NCI-H1436 (cell line): ENCODE measurements at places on chromosomes 1 and 21.

DNA sequence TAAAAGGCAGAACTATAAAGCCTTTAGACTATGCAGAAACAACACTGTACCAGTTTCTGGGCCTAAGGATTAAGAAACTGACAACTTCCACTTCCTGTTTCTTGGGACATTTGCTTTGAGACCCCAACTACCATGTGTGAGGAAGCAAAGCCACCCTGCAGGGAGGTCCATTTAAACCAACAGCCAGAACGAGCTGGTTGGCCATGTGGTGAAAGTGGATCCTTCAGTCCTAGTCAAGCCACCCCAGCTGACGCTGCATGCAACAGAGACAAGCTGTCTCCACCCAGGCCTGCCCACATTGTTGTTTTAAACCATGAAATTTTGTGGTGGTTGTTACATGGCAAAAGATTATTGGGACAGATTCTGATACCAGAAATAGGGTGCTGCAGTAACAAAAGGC is 31.8 kb upstream of the SLFNL1 start:
- DNase-seq = no peak

DNA sequence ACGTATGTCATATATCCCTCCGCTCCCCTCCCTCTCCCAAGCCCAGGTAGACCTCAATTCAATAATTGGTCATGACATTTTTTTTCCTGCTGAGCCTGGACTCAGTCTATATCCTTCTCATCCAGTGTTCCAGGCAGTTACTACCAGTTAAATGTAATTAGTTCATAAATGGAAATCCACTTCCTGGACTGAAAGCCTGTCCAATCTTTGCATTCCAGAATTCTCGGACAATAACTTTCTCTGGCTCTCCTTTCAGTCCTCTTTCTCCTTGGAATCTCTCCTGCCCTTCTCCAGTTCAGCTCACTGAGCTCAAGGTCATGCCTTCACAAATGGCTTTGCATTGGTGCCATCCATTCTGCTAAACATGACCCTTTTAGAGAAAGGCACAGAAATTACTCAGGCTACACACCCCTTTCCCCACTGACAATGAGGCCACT is 34.8 kb downstream of the VWA5B1 start:
- DNase-seq = no peak

DNA sequence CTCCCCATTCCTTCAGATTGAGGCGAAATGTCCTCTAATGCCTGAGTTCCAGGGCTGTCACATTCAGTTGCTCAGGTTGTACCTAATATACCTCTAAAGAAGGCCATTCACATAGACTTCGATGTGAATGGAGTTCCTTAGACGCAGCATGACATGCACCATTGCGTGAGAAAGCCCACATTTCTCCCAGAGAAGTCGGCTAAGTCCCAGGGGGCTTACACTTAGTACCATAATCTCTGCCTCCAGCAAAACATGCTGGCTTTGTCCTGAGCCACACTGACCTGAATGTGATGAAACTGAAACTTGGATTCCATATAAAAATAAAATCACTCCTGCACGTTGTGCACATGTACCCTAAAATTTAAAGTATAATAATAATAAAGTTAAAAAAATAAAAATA is 23.2 kb upstream of the SLC2A1 start:
- no peak for DNase-seq

GRCh38 chr1:242847390-242847993 is 323.0 kb upstream of the PLD5 start:
- no peak for DNase-seq

GRCh38 chr1:67162954-67163353 is 3.3 kb upstream of the IL23R start:
- DNase-seq = no peak

DNA sequence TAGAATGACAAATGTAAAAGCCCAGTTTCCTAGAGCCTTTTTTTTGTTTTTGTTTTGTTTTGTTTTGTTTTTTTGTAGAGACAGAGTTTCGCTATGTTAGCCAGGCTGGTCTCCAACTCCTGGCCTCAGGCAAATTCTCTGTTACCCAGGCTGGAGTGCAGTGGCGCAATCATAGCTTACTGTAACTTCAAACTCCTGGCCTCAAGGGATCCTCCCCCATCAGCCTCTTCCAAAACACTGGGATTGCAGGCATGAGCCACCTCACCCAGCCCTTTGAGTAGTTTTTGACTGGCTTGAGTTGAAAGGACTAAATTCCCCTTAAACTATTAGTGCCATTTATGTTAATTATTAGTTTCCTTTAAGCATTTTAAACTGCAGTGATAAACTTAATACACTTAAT is 28.8 kb upstream of the ZBTB18 start:
- DNase-seq = no peak

DNA sequence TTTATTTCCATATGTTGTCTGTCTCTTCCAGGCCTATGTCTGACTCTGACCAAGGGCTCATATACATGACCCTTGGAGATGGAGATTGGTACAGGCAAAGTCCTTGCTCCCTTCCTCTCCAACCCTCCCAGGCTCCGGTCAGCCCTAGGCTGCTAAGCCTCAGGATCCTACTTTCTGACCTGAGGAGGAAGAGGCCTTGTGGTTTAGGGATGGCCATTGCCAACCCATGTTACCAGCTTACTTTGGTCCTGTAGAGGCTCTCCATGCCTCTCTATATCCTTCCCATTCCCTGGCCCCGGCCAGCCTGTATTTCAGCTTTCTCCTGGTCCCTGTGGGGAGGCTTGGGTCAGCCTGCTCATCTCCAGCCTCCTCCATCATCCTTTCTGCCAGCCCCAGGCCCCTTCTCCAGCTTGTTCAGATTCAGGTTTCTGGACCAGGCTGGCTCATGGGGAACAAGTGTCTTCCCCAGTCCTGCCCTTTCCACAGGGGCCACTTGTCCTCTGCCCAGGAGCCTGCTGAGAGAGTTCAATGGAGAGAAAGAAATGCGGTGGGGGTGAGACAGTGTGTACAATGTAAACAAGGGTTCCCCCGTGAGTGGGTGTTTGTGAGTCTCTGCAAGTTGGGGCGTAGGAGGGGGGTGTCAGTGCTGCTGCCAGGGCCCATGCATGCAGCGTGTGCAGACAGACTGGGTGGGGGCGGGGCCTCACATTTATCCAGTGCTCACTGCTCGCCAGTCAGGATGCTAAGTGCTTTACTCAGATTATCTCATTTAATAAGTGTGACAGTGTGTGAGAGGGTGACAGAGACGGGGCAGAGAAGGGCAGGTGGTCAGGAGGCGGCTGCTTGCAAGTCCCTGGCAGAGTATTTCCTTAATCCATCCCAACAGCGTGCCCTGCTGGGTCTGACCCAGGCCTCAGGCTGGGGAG is 31.3 kb upstream of the FOXO6 start:
- no peak for DNase-seq

- DNase-seq = no peak
Measured at GRCh38 chr1:198246337-198246736, 89.5 kb downstream of the NEK7 start.

- no peak for DNase-seq
Measured at GRCh38 chr1:39130325-39130724, 74.2 kb upstream of the MACF1 start.

DNA sequence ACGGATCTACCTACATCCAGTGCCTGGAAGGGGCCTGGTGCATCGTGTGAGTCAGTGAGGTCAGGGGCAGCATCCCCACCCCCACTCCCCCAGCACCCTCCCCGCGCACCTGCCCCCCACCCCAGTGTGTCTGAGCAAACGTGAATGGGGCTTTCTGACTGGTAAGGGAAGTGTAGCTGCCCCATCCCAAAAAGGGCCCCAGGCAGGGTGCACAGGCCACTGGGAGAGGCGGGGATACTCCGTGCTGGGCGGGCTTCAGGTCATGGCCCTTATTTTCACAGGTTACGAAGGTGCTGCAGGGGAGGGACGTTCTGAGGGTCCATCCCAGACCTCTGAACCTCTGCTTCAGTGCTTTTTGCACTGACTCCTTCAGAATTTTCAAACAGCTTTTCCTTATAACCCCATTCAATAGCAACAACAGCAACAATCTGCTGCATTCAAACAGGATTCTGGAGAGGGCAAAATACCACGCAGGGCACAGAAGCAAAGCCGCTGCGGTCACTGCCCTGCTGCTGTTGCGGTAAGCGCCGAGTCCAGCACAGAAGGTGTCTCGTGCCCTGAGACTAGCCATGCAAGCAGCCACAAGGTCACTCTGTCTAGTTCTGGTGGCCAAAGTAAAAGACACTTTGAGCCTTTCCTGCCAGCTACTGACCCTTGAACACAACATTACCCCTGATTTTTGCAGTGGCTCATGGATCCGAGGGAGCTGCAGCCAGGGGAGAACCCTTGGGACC is 10.3 kb downstream of the TTC34 start:
- DNase-seq = no peak

DNA sequence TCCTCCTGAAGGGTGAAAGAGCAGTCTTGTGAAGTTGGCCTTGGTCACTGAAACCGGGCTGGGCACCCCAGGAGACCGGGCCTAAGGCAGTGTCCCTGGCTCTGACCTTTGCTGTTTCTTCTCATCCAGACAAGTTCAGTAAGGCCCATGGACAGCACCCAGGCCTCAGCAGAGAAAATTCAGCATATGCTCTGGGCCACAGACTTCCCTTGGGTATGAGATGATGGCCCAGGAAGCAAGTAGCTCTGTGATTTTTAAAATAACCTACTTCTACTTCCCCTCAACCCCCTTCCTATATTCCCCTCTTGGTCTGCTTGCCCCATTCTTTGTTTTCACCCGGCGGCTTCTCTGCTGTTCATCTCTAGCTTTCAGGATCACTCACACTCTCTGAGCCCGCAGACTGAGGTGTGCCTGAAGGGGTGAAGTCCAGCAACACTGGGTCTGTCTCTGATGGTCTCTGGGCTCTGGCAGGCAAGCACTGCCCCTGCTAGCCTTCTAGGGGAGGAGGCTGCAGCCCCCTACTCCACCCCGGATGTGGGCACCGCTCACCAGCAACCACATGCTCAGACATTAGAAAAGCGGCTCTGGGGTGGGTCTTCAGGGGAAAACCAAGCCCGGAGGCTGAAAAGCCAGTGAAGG is 2.9 kb upstream of the GPR25 start:
- DNase-seq = no peak

- DNase-seq = no peak
Measured at GRCh38 chr21:37587635-37588177, 221.1 kb downstream of the DYRK1A start.

DNA sequence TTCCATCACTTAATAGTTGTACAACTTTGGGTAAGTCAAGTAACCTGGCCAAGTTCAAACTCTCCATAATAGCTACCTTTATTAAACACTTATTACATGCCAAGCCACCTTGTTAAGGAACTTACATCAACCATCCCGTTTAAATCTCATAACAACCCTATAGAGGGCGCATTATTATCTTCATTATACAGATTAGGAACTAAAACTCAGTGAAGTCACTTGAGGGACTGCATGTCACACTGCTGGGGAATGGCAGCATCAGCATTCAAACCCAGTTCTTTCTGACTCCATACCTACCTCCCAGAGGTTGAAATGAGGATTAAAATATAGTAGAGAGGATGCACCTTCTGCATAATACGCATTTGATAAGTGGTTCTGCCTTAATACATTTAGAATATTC is 47.1 kb upstream of the PLA2G2C start:
- DNase-seq = peak; percentile 22

GRCh38 chr1:89781494-89782126 is 39.2 kb upstream of the LRRC8D start:
- no peak for DNase-seq

GRCh38 chr1:244788493-244789275 is 46.8 kb upstream of the COX20 start:
- no peak for DNase-seq

- DNase-seq = no peak
Measured at GRCh38 chr21:37658121-37658816, 258.0 kb downstream of the KCNJ6 start.

- no peak for DNase-seq
Measured at GRCh38 chr1:220137019-220137786, 43.3 kb downstream of the IARS2 start.

- DNase-seq = no peak
Measured at GRCh38 chr1:244381878-244382565, 69.7 kb downstream of the ADSS2 start.

- DNase-seq = no peak
Measured at GRCh38 chr1:168195199-168196135, 16.7 kb downstream of the TIPRL start.

- no peak for DNase-seq
Measured at GRCh38 chr1:94660994-94661393, 119.4 kb upstream of the F3 start.

DNA sequence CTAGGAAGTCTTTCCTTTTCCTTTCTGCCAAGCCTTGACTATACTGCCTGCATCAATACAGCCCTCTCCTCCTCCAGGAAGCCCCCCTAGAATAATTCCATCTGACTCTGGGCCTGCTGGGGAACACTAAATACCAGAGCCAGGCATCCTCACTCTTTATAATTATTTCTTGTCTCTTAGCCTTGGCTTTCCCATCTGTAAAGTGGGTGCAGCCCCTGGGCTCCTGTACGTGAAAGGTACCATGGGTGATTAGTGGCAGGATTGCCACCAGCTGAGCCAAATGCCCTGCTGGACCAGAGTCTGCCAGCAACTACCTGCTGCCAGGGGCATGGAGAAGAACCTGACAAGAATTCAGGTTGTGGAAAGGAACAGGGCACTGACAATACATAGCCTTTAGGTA is 58.7 kb downstream of the LGR6 start:
- no peak for DNase-seq

DNA sequence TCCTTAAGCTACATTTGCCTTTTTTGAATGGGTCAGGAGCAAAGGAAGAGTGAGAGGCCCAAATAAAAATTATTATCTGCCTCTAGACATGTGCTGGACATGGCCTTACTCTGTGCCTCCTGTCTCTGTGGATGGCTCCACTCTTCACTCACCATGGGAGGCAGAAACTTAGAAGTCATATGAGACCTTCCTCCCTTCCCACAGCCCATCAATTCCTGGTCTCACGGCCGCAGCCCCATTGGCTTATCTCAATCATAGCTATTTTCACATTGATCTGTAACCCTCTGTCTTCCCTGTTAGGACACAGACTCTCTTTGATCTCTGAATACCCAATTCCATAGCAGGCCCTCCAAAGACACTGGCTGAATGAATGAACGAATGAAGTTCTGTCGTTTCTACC is 14.2 kb upstream of the ADORA1 start:
- no peak for DNase-seq

DNA sequence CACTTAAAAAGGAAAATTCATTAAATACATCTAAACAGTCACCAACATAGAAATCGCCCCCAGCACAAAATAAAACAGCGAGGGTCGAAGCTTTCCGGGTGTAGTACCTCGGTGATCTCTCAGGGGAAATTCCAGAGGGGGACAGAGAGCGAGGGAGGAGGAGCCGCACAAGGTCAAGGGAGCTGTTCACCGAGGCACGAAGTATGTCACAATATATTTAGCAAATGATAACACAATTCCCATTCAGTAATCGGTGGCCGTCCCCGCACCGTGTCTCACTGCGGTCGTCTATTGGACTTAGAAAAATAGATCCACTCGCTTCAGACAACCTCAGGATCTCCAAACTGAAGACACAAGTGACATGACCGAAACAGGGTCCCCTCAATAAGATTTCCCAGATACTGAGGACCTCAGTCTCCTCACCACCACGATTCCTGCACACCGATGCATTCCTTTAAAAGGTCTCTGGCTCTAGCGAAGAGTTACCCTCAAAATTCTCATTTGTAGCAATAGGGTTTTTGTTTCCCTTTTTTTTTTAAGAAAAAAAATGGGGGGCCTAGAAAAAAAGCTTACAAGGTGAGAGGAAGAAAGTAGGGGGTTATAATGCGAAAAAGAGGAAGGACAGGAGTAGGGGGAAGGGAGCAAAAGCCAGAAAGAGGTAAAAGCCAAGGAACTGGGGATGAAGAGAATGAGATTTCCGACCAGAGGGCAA is 1.1 kb downstream of the LPGAT1 start:
- no peak for DNase-seq

- no peak for DNase-seq
Measured at GRCh38 chr1:66443793-66444192, 90.2 kb upstream of the SGIP1 start.

GRCh38 chr21:42711667-42712066 is 58.2 kb downstream of the PDE9A start:
- DNase-seq = no peak
